ENCODE measurements at places on chromosomes 2 and 18. TPM values are rescaled to one million over a fixed set of nuclear protein-coding genes. Genes with fewer than 3 reads are reported as not detected.
A peak's percentile ranks its signal among the peaks of the same experiment; 100 is the strongest.

GRCh38 chr2:186559370-186559769 lies 30.5 kb upstream of the ITGAV start:
- H3K27me3 ChIP-seq = peaks cover 11% of the 10 kb centered on the region
- H3K4me3 ChIP-seq = no peak overlapping the region
- no peaks in the 10 kb centered on the region for H3K4me1 ChIP-seq
- H3K36me3 ChIP-seq = no peaks in the 10 kb centered on the region
- H3K27ac ChIP-seq = no peak overlapping the region

- no peaks in the 10 kb centered on the region for H3K27me3 ChIP-seq
- no peak for DNase-seq
- no peaks in the 10 kb centered on the region for H3K4me1 ChIP-seq
- no peak overlapping the region for H3K27ac ChIP-seq
- no peak overlapping the region for H3K4me3 ChIP-seq
These were observed 36.9 kb downstream of the RIT2 start for GRCh38 chr18:43078478-43079092.

GRCh38 chr2:28956415-28956826 lies 24.7 kb upstream of the TOGARAM2 start:
- no peak overlapping the region for H3K4me3 ChIP-seq
- DNase-seq = peak; percentile 40
- peaks cover 8% of the 10 kb centered on the region for H3K4me1 ChIP-seq
- no peaks in the 10 kb centered on the region for H3K36me3 ChIP-seq
- no peak overlapping the region for H3K27ac ChIP-seq
- peaks cover 3% of the 10 kb centered on the region for H3K27me3 ChIP-seq

GRCh38 chr2:49616800-49617199 lies 462.5 kb upstream of the FSHR start:
- no peaks in the 10 kb centered on the region for H3K4me1 ChIP-seq
- H3K36me3 ChIP-seq = no peaks in the 10 kb centered on the region
- no peak overlapping the region for H3K4me3 ChIP-seq
- H3K27ac ChIP-seq = no peak overlapping the region

GRCh38 chr2:191218292-191218898 lies 26.8 kb upstream of the MYO1B start:
- H3K27me3 ChIP-seq = no peaks in the 10 kb centered on the region
- no peaks in the 10 kb centered on the region for H3K36me3 ChIP-seq
- peaks cover 15% of the 10 kb centered on the region for H3K4me1 ChIP-seq

- H3K4me3 ChIP-seq = peak overlapping the region; percentile 92
- H3K36me3 ChIP-seq = peaks cover 47% of the 10 kb centered on the region
- DNase-seq = no peak
- peaks cover 9% of the 10 kb centered on the region for H3K27me3 ChIP-seq
- H3K27ac ChIP-seq = peak overlapping the region; percentile 99
- H3K4me1 ChIP-seq = peaks cover 35% of the 10 kb centered on the region
These were observed 1.1 kb upstream of the KDM3A start for GRCh38 chr2:86439879-86440630.

DNA sequence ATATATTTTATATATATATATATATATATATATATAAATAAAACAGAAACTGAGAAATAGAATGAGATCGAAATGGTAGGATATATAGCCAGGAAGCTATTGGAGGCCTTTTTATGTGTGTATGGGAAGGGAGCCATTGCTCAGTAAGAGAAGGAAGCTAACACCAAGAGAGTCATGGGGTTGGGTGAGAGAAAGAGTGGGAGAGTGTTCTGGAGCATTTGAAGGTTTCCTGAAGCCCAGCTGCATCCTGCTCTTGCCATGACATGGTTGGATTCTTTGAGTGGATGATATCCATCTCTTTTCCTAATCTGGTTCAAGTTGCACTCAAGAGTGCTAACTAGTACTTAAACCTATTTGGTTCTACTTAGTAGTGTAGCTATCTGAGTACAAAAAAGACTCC lies 282.3 kb downstream of the DYSF start:
- no peaks in the 10 kb centered on the region for H3K36me3 ChIP-seq
- DNase-seq = no peak
- H3K4me1 ChIP-seq = no peaks in the 10 kb centered on the region
- H3K4me3 ChIP-seq = no peak overlapping the region
- H3K27ac ChIP-seq = no peak overlapping the region
- H3K27me3 ChIP-seq = no peaks in the 10 kb centered on the region

DNA sequence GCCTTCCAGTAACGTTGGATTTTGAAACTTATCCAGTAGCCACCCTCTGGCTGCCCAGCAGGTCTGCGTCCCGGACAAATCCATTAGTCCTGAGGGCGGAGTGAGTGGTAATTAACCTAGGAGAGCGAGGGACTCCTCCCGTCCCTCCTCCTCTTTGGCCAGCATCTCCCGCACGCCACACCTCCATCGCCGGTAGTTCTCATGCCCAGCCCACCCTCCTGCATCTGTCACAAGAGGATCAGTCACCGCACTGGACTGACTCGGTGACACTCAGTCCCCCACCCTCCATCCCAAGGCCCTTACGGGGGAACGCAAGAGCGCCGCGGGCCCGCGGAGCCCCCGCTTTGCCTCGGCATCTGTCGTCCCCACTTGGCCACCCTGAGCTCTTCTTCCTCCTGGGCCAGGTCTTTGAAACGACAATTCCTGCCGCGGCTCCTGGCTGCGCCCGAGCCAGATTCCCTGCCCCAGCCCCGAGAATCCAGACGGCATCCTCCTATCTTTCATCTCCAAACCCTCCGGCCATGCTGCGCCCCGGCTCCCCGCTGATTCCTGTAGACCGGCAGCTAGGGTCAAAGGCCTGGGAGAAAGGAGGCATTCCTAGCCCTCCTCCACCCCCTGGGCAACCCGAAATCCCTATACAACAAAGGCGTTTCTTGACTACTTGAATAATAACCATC lies 77.5 kb downstream of the EIF2AK3 start:
- H3K4me3 ChIP-seq = no peak overlapping the region
- H3K36me3 ChIP-seq = no peaks in the 10 kb centered on the region
- no peaks in the 10 kb centered on the region for H3K4me1 ChIP-seq
- DNase-seq = no peak
- no peak overlapping the region for H3K27ac ChIP-seq

DNA sequence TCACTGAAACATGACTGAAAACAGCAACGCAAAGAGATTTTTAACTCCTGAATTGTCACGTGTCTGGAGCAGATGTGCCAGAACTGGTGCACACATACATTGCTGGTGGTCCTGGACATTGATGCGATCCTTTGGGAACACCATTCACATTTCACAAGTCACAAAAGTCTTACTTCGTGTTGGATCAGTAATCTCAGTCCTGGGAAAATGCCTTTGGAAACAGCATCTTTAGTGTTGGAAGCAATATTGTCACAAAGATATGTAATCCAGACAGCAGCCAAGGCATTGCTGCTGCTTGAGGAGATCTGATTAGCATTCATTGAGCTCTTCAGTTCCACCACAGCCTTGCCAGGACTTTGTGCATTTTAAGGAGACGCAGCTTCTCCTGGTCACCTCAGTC lies 126.2 kb upstream of the SH3BP4 start:
- peaks cover 4% of the 10 kb centered on the region for H3K27me3 ChIP-seq
- no peak overlapping the region for H3K27ac ChIP-seq
- DNase-seq = no peak
- no peak overlapping the region for H3K4me3 ChIP-seq

GRCh38 chr18:79413025-79413424 lies 17.3 kb downstream of the NFATC1 start:
- DNase-seq = no peak
- H3K36me3 ChIP-seq = peaks cover 34% of the 10 kb centered on the region
- H3K4me3 ChIP-seq = no peak overlapping the region
- H3K27me3 ChIP-seq = no peaks in the 10 kb centered on the region
- H3K4me1 ChIP-seq = peaks cover under 1% of the 10 kb centered on the region

DNA sequence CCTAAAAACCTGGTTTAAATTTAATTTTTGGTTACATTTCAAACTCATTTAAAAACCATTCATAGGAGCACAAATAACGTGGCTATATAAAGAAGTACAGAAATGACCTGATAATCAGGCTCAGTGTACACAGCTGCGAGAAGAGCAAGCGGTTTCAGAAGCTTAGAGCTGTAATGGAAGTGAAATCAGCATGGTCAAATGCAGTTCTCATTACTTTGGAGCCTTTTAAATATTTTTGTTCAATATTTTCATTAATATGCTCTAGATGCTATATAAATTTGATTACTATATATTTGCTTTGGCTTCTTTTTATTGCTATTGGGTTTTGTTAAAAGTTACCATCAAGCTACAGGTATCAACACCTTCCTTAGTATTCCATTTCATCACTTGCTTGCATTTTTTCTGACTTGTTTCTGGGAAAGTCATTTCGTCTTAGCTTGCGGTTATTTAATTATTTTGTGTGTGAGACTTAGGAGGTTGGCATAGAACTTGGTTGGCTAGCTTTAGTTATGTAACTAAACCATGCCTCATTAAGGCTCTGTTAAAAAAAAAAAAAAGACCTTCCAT lies 58.7 kb downstream of the AFTPH start:
- peaks cover 20% of the 10 kb centered on the region for H3K36me3 ChIP-seq
- no peak overlapping the region for H3K27ac ChIP-seq
- peaks cover 11% of the 10 kb centered on the region for H3K4me1 ChIP-seq
- DNase-seq = no peak
- no peaks in the 10 kb centered on the region for H3K27me3 ChIP-seq

- no peak overlapping the region for H3K4me3 ChIP-seq
- H3K27ac ChIP-seq = no peak overlapping the region
- DNase-seq = no peak
- no peaks in the 10 kb centered on the region for H3K27me3 ChIP-seq
These were observed 26.3 kb downstream of the ATP8B1 start for GRCh38 chr18:57776767-57777166.

DNA sequence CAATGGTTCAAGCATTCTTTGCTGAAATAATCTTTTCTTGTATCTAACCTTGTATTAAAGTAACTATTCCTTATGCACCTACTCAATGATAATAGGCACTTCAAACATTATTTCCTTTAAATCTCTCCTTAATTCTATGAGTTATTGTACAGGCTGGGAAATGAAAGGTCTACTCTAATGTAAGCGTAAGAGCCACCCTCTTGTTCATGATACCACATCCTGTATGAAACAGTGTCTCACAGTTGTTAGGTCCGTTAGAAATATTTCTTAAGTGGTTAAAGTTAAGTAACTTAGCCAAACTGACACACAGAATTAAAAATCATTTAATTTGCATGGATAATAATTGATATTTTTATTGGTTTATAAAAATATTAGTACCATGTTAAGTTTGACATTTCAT lies 162.5 kb upstream of the RPRM start:
- H3K4me1 ChIP-seq = no peaks in the 10 kb centered on the region
- DNase-seq = no peak
- no peak overlapping the region for H3K4me3 ChIP-seq

DNA sequence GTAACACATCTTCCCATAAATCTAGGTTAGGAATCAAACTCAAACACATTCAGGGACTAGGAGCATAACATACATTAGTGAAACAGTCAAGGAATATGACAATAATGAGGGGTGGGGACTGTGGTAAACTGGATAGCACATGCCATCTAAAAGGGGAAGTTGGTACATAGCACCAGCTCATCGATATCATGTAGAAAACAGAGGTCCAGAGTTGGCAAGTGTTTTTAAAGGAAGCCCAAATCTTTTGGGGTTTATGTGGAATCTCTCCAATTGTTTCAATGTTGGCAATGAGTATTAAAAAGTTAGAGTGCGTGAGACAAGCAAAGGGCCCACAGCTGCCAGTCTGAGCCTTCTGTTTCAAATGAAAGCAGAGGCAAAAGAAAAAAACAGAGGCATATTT lies 24.4 kb downstream of the KLF7 start:
- DNase-seq = no peak
- peaks cover 61% of the 10 kb centered on the region for H3K36me3 ChIP-seq
- peaks cover 65% of the 10 kb centered on the region for H3K4me1 ChIP-seq
- H3K27me3 ChIP-seq = no peaks in the 10 kb centered on the region
- H3K4me3 ChIP-seq = no peak overlapping the region

DNA sequence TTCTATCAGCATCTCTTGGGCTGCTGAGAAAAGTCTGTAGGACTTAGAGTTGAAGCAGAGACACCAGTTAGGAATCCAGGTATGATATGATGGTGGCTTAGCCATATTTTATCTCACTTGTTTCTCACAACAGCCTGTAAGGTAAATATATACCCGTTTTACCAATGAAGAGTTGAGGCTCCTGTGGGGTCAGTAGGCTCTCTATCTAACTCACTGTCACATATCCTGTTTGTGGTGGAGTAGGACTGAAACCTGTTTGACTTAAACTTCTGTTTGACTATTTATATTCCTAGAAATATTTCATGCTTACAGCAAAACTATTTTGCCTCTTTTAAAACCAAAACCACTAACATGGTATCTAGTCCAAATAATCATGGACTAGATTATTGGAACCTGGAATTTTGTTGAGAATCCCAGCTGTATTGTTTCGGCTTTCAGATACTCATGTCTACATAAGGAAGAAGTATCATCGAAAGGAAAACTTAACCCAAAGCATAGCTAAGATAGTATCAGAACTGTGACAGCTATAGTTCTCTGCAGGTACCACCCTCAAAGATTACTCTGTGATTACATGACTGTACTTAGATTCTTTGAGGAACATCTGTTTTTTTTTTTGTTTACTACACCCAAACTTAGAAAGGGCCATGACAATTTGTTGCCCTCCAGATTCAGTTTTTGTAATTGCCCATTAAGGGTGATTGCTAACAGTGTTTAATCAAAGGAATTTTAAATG lies 216.1 kb upstream of the THUMPD2 start:
- no peak for DNase-seq
- no peak overlapping the region for H3K4me3 ChIP-seq
- no peaks in the 10 kb centered on the region for H3K27me3 ChIP-seq
- peaks cover 17% of the 10 kb centered on the region for H3K4me1 ChIP-seq
- no peak overlapping the region for H3K27ac ChIP-seq
- no peaks in the 10 kb centered on the region for H3K36me3 ChIP-seq

DNA sequence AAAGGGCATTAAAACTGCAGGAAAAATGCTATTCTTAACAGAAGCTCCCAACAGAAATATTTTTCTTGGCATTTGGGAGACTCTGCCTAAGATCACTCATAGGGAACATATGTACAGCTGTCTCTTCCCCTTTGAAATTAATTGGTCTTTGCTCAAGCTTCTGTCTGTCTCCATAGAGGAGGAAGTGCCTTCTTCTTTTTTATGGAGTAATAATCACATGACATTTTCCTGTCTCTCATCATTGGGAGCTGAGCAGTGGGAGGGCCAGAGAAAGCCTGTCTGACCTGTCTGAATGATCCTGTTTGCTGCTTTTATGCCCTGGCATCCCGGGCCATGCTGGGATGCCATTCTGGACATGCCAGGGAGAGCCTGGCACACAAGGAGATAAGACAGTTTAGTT lies 145.6 kb downstream of the AQP4 start:
- H3K4me1 ChIP-seq = peaks cover 3% of the 10 kb centered on the region
- H3K4me3 ChIP-seq = no peak overlapping the region
- DNase-seq = no peak
- H3K36me3 ChIP-seq = no peaks in the 10 kb centered on the region

- H3K27ac ChIP-seq = no peak overlapping the region
- H3K4me1 ChIP-seq = no peaks in the 10 kb centered on the region
- H3K27me3 ChIP-seq = no peaks in the 10 kb centered on the region
- DNase-seq = no peak
These were observed 2182.7 kb upstream of the PIK3C3 start for GRCh38 chr18:39772155-39772919.

Gene NEDD4L
- 4.6 TPM for total RNA-seq

Gene RNF125
- total RNA-seq = 48.4 TPM

Gene SLC4A5
- total RNA-seq = 3.4 TPM

Gene PNPT1
- 46.4 TPM for total RNA-seq

Gene MYL12A
- total RNA-seq = 1,119 TPM

Gene IL1B
- total RNA-seq = not detected

Gene SERPINB2
- total RNA-seq = not detected

Gene SIX2
- total RNA-seq = not detected

Gene ITGA4
- total RNA-seq = 252 TPM

Gene ZNF2
- 3.9 TPM for total RNA-seq

Gene EVA1A
- not detected for total RNA-seq
